ENCODE measurements at places on chromosomes 1 and 21.
A peak's percentile ranks its signal among the peaks of the same experiment; 100 is the strongest.

DNA sequence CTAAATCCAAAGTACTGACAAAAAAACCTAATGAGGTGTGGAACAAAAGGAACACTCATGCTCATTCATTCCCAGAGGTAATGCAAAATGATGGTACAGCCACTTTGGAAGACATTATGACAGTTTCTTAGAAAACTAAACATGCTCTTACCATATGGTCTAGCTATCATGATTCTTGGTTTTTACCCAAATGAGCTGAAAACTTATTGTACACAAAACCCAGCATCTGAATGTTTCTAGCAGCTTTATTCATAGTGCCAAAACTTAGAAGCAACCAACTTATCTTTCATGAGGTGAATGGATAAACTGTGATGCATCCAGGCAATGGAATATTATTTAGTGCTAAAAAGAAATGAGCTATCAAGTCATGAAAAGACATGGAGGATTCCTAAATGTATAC is 318.4 kb upstream of the OLFM3 start:
- no peak for DNase-seq

- DNase-seq: no peak
Observed at GRCh38 chr1:163084330-163084729, 15.2 kb downstream of the RGS4 start.

DNA sequence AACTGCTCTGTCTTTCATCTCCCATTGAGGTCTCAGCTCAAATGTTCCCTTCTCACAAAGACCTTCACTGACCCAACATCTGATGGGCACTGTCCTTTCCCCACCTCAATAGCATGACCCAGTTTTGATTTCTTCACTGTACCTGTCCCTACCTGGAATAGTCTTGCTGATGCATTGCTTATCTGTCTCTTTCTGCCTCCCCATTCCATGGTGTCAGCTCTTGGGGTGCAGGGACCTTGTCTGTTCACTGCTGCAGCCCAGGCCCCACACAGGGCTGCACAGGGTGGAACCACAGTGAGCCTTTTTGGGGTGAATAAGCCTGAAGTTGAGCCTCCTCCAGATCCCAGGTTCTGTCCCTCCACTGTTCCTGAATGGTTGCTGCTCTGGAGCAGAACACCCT is 414.9 kb downstream of the PTPRU start:
- no peak for DNase-seq

DNA sequence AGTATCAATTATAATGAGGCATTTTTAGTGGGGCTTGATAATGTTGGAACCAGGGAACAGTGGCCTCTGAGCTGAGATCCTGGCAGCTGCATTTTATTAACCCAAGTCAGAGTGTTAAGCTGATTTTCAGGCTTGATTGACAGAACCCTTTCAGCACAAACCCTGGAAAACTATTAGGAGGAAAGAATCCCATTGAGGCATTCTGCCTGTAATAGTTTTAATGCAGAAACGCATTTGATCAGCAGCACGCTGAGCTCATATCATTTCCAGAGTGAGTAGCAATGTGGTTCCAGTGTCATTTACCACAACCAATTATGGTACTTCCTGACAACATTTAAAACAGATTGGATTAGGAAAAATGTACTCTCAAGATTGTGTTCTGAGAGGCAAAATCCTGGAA is 78.3 kb upstream of the BARHL2 start:
- DNase-seq: no peak

DNA sequence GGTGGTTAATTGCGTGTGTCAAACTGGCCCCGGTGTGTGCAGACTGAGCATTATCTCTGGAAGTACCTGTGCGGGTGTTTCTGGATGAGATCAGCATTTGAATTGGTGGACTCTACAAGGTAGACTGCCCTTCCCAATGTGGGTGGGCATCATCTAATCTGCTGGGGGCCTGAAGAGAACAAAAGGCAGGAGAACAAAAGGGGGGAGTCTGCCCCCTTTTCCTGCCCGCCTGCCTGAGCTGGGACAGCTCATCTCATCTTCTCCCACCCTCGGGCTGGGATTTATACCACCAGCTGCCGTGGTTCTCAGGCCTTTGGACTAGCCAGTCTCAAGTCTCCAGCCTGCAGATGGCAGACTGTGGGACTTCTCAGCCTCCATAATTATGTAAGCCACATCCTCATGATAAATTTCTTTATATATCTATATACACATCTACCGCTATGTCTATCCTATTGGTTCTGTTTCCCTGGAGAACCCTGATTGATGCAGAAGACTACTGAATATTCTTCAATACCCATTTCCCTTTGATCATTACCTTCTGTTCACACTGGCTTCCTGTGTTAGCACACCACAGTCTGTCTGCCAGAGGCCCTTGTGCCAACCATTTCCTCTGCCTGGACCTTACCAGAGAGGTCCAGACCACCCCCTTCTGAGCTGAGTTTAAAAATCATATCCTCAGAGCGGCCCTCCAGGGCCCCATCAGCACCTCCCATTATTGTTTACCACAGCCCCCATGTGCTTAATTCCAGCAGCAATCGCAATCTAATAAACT is 25.2 kb downstream of the RCAN1 start:
- DNase-seq: no peak

GRCh38 chr1:94554580-94554979 is 13.0 kb upstream of the F3 start:
- DNase-seq: no peak

- no peak for DNase-seq
Observed at GRCh38 chr1:19706136-19706535, 41.5 kb downstream of the HTR6 start.

DNA sequence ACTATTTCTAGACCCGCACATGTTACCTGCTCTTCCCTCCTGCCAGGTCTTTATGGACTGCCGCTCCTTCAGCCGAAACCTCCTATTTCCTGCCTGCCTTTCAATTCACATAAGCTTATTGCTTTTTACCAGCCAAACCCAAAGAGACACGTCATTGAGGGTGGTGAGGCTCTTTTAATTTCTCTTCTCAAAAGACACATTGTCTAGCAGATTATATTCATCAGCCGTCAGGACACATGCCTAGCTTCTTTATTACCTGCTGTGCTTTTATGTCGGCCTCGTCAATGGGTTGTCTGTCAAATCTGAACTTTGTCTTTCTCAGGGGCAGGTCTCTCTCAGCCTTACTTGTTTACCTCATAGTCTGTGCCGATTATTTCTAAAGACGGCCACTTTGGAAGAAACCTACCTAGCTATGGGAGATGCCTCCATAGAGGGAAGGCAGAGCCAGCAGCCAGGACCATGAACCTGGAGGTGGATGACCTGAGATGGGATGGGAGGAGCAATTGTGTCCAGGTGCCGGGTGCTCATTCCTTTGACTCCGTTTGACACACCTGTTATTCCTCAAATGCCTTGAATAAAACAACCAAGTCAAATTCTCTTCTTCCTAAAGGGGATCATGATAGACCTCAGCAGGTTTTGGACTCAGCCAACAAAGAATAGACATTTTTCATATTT is 42.0 kb downstream of the ZBTB18 start:
- no peak for DNase-seq

GRCh38 chr1:50611675-50612074 is 188.4 kb upstream of the DMRTA2 start:
- no peak for DNase-seq

DNA sequence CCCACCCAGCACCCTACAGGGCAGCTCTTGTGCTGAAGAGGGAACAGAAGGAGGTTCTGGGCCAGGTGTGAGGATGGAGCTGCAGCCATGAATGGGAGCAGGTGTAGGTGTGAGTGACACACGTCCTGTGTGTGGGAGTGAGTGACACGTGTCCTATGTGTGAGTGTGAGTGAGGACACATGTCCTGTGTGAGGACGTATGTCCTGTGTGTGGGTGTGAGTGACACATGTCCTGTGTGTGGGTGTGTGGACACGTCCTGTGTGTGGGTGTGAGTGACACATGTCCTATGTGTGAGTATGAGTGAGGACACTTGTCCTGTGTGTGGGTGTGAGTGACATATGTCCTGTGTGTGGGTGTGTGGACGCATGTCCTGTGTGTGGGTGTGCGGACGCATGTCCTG is 26.4 kb downstream of the MEGF6 start:
- no peak for DNase-seq

DNA sequence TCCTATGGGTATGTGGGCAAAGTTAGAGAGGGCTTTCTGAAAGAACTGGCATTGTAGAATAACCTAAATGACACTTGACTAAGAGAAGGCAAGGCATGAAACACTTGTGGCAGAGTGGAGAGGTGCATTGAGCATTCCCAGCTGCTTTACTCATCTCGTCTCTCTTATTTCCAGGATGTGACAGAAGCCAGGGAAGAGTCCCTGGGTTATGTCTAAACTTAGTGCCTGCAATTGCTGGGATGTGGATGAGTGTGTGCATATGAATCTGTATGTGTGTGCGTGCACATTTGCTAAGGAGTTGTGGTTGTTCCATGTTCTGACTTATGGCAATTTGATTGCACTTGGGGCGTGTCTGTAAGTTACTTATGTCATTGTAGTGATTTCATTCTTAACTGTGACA is 1326.5 kb upstream of the B3GALT2 start:
- no peak for DNase-seq

- DNase-seq: no peak
Observed at GRCh38 chr1:74613894-74614293, 59.7 kb downstream of the ERICH3 start.

GRCh38 chr1:235147269-235147668 is 13.8 kb downstream of the RBM34 start:
- DNase-seq: no peak

DNA sequence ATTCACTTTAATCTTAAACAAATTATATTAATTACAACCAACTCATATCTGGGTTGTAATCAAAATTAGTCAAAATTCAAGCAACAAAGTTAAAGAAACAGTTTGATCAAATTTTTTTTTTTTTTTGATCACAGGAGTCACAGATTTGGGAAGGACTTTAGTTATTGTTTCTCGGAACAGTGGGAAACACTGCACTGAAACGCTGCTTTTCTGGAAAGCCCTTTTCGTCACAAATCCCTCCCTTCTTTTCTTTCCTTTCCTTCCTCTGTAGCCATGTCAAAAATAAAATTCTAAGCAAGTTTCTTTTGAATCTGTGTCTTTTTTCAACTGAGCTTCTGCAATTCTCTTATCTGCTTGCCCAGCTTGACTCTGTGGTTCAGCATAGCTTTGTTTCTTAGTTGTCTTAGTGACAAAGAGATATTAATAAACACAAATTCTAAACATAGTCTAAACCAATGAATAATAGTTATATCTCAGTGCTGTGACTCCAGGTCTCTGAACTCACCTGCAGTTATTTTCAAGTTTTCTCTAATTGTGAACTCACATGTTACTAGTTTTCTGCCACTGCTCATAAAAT is 53.8 kb downstream of the PTGS2 start:
- DNase-seq: no peak

- no peak for DNase-seq
Observed at GRCh38 chr1:33586106-33586505, 113.7 kb downstream of the ZSCAN20 start.

DNA sequence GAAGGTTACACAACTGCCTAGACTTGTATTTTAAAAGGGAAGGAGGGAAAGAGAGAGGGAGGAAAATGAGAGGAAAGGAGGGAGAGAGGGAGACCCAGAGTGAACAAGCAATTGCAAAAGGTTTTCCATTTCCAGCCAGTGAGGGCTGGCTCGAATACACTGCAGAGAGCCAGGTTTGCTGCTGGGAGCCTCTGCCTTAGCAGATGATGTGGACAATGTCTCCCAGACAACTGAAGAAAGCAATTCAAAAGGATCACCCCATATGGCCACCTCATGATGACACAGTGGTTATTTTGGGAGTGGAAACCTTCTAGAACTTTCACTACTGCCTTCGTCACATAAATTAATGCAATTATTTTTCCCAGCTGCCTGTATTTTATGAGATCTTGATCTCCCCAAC is 86.4 kb downstream of the BCAR3 start:
- no peak for DNase-seq

DNA sequence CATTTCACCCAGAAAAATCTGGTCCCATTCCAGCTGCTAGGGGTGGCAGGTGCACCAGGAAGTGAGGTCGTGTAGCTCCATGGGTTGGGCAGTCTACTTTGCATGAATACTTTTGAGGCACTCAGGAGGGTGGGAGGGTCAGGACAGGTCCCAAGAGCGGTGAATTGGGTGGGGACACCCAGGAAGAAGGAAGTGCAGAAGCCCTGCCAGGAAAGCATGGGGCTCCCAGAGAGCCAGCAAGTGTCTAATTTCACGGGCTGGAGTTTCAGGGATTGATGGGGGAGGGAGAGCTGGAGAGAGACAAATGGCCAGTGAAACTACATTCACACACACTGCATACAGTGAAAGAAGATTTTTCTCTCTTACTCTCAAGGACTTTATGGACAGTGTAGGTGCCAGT is 137.8 kb downstream of the GALNT2 start:
- DNase-seq: no peak

GRCh38 chr1:114986286-114986685 is 43.3 kb upstream of the TSHB start:
- no peak for DNase-seq

GRCh38 chr1:48697066-48697707 is 79.5 kb downstream of the BEND5 start:
- DNase-seq: peak; percentile 18

DNA sequence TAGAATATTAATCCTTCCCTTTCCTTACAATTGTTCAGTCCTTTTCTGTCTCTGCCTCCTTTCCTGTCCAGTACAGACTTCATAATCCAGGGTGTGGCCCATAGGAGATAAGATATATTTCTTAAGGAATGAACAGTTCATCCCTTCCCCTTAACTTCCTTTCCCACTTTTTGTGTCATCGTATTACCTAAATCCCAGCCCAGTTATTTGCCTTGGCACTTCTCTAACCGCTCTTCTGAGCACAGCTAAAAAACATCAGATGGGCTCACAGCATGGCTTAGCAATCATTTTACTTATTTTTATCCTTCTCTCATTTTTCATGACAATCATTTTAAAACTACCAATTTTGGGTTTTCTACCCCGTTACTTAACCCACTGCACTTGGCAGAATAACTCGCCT is 39.6 kb downstream of the F3 start:
- DNase-seq: no peak

DNA sequence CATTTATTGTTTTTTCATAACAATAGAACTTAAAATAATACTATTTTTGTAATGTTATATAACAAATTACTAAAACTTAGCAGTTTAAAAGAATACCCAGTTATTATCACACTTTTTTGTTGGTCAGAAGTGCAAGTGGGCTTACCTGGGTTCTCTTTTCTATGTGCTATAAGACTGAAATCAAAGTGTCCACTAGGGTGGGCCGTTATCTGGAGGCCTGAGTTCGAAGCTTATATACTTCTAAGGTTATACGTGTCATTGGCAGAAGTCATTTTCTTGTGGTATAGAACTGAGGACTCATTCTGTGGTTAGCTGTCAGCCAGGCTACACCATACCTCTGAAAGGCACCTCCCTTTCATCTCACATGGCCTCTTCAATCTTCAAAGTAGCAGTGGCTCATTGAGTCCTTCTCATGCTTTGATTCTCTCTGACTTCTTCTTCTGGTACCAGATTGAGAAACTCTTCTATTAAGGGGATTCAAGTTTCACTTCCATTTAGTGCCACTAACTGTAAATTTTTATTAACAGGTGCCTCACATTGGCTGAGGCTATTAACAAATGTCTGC is 414.3 kb downstream of the AMY1C start:
- no peak for DNase-seq

GRCh38 chr1:165287329-165287728 is 69.2 kb downstream of the LMX1A start:
- no peak for DNase-seq

- no peak for DNase-seq
Observed at GRCh38 chr1:218666263-218666662, 321.1 kb downstream of the TGFB2 start.
